ENCODE measurements at places on chromosomes 5 and 9.

- no peak for DNase-seq
Measured at GRCh38 chr9:24912767-24913166, 367.1 kb upstream of the IZUMO3 start.

DNA sequence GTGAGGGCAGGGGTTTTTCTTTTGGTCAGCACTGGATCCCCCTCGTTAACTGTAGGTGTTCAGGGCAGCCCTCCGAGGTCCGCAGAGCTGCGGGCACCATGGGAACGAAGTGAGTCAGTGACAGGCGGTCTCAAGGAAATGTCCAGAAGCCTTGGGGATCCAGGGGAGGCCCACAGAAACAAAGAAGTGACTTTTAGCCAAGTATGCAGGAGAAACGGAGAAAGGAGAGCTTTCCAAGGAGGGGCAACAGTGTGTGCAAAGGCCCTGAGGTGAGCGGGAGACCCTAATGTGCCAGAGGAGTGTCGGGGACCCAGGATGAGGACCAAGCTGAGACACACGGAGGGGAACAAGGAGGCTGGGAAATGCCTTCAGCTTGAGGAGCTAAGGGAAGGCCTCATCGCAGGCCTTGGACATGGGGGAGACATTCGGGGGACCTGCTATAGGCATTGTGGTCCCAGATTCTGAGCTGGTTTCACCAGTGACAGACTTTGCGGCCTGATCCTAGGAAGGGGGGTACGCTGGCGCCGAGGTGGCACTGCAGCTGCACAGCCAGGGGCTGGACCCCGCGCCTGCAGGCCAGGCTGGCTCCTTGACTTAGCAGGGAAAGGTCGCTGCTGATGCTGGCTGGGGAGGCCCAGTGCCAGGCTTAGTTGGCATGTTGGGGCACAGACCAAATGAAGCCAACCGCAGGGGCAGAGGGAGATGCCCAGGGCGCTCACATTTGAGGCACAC, 3.3 kb downstream of the LTC4S start:
- no peak for DNase-seq

GRCh38 chr5:1182633-1183423, 18.6 kb upstream of the SLC6A19 start:
- DNase-seq = no peak

GRCh38 chr5:81234299-81234698, 1.2 kb downstream of the CKMT2 start:
- no peak for DNase-seq

DNA sequence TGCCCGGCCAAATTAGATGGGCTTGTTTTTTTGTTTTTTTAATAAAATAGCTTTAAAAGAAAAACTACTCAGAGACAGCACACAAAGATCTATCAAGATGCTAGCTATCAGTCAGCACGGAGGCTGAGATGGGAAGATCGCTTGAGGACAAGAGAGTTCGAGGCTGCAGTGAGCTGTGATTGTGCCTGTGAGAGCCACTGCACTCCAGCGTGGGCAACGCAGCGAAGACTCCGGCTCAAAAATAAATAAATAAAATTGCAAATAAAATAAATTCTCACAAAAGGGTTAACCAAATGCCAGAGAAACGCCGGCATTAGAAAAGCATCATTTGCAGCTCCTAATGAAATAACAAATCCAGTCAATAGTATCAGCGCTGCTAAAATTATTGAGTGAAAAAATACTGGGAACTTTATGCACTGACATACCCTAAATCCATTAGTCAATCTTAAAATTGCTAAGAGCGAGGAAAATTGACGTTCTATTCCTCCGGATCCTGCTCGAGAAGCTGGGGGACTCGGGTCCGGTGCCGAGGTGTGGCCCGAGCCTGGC, 681 bp downstream of the CPLANE1 start:
- DNase-seq = no peak

DNA sequence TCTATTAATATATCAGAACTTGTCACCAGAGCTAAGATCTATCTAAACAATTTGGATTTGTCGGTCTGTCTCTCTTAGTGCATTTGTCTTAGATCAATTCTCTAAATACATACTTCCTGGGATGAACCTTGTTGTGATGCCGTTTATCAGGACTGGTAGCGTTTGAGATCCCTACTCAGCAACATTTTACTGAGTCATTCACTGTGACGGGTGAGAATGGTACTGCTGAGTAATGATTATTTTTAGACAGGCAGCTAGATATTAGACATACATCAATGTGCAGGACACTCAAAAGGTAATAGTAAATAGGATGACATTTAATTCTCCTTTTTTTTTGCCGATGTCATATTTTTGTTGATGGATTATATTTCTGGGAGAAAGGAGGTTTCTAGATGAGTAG, 209.0 kb downstream of the CSNK1G3 start:
- DNase-seq = no peak

- no peak for DNase-seq
Measured at GRCh38 chr5:112628214-112628980, 109.3 kb upstream of the APC start.

DNA sequence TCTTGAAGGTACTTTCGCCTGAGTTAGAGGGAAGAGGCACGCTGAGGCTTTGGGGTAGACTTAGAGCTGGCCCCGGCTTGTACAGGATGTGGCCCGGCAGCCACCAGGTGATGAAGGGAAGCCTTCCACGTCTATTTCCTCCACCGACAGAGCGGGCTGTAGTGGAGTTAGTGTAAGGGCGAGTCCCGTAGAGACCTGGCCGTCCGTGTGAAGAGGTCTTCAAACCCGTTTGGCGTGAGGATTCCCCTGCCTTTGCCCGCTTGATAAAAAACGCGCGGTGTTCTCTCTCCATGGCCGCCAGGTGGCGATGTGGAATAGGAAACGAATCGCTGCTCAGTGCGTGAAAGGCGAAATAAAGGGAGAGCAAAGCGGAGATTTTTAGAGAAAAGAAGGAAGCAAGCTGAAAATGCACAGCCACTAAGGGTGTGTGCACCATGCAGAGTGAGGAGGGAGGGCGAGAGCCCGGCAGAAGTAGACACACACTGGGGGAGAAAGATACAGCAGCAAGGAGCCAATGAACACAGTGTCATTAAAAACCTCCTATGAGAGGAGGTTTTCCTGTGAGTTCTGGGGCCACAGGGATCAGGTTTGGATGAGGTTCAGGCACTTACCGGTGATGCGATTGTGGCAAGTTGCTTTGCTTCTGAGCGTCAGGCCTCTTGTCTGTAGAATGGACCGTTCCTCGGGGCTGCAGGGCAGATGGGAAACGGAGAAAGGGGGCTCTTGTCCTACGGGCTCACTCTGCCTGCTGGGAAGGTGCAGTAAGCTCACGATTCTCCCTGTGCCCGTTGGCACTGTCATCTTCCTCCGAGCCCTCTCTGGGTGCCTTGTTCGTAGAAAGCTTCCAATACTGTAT, 34.2 kb downstream of the STC2 start:
- peak; percentile 75 for DNase-seq

DNA sequence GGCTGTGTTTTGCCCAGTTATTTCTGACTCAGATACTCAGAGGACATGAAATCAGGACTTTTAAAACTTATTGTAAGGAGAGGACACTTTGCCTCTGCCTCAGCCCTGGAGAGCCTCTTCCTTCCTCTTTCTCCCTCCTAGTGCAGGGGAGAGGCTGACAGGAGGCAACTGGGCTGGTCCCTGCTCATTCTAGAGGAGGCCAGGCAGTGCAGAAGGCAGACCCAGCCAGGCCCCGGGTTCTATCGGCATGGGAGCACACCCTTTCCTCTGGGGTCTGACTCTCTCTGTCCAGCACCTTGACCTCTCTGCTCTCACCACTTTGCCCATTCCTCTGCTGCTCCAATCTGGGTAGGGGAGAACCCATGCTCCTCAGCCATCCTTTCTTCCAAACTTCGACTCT, 16.0 kb upstream of the SMIM32 start:
- DNase-seq = no peak

DNA sequence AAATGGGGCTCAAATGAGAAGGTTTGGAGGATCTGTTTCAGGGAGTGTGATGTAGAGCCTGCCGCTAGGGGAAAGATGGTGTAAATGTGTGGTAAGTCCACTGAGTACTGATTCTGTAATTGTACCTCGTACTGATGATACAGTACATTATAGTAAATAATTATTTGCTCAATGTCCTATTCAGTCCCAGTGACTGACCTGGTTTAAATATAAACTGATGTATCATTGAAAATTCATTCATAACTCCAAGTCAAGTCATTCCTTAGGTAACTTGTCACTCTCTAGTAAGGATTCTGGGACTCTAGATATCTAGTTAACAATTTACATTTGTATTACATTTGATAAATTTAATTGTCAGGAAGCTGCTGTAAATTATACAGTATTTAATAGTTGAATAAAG, 667.3 kb downstream of the DTWD2 start:
- DNase-seq = no peak
